ENCODE measurements at places on chromosomes 1 and 21.

DNA sequence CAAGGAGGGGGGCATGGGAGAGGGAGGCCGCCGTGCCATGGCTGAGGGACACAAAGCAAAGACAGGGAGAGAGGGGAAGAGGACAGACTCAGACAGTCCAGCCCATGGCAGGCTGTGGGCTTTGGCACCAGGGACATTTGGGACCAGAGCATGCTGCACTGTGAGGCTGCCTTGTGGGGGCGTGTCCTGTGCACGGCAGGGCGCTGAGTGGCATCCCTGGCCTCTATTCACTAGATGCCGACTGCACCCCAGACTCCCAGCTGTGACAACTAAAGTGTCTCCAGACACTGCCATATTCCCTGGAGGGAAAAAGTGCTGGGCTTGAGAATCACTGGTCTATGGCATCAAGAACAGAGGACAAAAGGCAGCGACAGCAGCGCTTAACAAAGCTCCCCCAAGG is 18.6 kb upstream of the PRDM15 start:
- no peak for DNase-seq

DNA sequence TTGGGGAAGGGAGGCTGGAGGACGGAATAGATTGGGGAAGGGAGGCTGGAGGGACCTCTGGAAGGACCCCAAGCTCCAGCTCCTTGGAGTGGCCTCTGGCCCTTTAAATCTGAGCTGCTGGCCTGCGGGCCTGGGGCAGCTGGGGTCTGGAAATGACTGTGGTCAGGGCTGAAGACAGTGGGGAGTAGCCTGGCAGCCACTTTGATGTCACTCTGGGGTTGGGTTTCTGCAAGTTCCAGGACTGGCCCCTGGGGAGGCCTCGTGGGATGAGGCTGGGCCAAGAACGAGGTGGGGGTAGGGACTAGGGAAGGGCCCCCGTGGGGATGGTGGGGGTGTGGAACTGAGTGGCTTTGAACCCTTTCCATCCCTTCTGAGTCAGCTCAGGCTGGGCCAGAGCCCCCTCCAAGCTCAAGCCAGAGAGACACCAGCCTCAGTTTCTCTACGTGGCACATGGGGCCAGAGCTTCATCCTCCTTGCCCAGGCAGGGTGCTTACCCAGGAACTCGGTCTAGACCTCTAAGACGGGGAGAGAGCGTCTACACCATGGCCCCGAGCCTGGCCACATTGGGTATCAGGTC is 59.7 kb downstream of the ALPL start:
- DNase-seq: no peak

- no peak for DNase-seq
Observed at GRCh38 chr1:40316595-40317393, at the start of gene COL9A2. TSS of gene COL9A2 (minus strand) at chr1:40317286. CDS start at chr1:40317197, 89 bp downstream.

DNA sequence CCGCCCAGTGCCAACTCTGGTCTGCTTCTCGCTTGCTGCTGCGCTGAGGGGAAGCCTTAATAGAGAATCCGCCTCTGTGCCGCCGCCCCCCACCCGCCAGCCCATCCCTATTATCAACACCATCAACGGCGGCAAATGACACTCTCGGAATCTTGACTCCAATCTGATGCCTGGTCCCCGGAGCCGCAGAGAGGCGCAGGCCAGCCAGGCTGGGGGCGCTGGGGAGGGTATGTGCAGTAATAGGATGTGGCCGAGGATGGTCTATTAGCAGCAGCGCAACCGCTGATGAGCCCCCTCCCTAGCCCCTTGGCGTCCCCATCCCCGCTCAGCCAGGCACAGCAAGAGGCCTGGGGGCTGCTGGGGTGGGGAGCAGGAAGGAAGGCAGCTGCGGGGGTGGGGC is 15.1 kb upstream of the DMBX1 start:
- DNase-seq: no peak

DNA sequence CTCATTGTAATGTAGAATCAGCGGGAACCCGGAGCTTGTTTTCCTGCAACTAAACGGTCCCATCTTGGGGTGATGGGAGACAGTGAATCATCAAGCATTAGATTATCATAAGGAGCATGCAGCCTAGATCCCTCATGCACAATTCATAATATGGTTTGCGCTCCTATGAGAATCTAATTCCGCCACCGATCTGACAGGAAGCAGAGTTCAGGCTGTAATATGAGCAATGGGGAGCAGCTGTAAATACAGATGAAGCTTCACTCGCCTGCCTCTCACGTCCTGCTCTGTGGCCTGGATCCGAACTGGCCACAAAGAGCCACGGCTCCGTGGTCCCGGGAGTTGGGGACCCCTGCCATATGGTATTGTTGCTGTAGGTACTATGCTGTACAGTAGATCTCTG is 1.6 kb downstream of the IFI44 start:
- no peak for DNase-seq

DNA sequence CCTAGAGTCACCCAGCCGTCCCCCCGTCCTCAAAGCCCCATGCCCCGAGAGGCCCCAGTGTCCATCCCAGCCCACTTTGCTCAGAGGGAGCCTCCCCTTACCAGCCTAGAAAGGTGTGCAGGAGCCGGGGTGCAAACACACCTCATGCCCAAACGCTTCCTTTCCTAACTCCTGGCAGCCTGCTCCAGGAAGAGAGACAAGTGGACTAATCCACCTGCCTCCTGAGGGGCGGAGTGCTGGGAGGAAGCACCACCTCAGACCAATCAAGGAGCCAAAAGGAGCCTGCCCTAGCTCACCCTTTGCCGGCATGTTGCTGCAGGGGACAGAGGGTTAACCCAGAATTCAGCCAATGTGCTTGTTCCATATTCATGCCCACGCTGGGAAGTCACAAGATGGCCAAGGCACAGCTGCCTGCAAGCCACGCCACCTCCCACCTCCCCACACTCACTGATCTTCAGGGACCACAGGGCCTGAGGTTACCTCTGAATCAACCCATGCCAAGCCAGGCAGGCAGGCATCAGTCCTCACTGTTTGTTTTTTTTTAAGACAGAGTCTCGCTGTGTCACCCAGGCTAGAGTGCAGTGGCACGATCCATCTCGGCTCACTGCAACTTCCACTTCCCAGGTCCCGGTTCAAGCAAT is 27.8 kb downstream of the PLEKHA6 start:
- no peak for DNase-seq

DNA sequence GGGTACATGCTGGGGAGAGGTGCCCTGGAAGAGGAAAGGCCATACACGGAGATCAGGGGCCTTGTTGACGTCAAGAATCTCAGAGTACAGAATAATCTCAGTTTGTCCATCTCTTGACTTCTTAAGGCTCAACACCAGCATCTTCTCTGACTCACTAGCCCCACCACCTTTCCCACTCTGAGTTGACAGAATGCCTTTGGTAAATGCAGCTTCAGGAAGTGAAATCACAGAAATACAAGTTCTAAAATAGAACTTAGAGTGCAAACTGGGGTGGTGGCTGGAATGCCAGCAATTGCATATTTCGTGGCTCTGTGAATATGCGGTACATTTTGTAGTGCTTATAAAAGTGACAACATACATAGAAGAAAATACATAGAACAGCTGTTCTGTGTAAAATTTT is 1.6 kb downstream of the COG2 start:
- no peak for DNase-seq

DNA sequence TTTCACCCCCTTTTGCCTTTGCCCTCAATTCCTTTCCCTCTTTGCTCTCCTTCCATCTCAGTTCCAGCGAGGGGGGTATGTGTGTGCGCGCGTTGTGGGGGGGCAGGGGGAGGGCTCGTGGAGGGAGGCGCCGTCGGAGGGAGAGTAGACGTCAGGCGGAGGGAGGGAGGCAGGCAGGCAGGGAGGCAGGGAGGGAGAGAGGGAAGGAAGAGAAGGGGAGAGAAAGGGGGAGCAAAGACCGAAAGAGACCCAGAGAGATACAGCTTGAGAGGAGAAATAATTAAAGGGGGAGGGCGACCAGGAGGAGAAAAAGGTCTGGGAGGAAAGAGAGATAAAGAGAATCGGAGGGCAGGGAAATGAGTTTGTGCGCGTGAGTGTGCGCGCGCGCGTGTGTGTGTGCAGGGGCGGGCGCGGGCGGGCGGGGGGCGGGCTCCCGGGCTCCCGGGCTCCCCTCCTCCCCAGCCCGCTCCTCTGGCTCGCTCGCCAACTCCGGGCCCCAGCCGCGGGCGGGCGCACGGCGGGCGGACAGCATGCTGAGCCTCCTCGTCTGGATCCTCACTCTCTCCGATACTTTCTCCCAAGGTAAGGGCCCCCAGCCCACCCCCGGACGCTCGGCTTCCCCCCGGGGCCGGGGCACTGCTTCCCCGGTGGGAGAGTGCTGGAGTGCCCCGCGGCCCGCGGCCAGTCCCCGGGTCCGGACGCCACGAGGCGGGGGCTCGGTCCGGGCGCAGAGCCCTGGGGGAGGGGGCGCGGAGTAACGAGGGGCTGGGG is at the start of gene KIRREL1:
Gene KIRREL1, plus strand, starts transcription at position 499 of the 771 bp plus-strand sequence. Its CDS starts 32 bp downstream, at position 531.
- no peak for DNase-seq

DNA sequence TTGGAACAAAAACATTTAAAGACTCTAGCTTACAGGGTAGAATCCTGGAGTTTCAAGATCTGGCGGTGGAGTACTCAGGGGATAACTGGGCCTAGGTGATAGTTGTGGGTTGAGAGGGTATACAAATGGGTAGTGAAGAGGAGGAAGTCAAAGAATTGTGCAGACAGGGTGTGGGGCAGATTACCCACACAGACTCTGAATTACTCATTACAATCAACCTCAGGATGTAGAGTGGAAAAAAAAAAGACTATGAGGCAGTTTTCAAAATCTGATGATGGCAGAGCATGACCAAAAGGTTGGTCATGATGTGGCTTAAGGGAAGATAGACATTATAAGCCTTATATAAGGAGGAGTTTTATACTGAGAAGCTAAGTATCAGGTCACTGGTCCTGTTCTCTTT is 44.1 kb upstream of the GLIS1 start:
- DNase-seq: no peak

DNA sequence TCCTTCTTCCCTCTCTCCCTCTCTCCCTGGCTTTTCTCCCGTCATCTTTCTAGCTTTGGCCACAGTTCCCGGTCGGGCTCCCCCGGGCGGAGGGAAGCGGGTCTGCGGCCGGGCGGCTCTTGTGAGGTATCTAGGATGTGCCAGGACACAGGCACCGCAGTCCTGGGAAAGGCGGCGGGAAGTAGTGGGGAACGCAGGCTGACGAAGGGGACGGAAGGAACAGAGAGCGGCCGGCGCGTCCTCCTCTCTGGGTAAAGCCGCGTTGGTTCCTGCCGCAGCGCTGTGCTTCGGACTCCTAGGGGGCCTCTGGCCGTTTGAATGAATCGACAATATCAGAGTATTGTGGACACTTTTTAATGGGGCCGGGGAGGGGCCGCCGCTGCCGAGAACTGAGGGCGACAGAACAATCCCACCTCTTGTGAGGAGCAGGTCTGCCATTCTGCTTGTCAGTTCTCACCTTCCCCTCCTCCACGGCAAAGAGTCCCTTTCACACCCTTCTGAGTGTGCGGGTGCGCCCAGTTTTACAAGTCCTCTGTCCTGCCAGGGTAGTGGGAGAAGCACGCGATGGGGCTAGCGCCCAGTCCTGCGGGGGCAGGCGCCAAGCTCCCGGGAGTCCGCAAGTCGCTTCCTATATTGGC is 1.2 kb upstream of the LHX9 start:
- no peak for DNase-seq

- DNase-seq: no peak
Observed at GRCh38 chr1:67979532-67979931, 70.9 kb downstream of the DIRAS3 start.

DNA sequence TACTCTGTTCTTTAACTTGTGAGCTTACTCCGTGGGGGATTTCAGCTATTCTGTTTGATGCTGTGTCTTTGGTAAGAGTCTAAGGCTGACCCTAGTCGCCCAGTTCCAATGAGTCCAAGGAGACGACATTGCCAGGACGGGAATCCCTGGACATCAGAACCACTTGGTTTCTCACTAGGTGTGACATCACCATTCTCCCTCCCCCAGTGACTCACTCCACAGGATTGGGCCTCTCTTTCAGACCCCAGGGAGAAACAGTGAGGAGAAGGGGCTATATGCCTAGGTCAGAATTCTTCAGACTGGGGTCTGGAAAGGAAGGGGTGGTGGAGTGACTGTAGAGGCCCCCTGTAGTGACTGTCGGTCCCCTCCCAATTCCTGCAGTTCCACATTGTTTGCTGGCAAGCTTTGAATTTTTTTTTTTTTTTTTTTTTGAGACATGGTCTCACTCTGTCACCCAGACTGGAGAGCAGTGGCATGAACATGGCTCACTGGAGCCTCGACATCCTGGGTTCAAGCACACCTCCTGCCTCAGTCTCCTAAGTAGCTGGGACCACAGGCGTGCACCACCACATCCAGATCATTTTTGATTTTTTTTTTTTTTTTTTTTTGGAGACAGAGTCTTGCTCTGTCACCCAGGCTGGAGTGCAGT is 21.3 kb downstream of the ALPL start:
- no peak for DNase-seq

All from hematopoietic multipotent progenitor cell treated with erythropoietin and hydrocortisone succinate and interleukin-3 and kit ligand, for 17 days (in vitro differentiated cells).